ENCODE measurements at places on chromosomes 7 and 10. TPM values are rescaled to one million over a fixed set of nuclear protein-coding genes. Genes with fewer than 3 reads are reported as not detected.

DNA sequence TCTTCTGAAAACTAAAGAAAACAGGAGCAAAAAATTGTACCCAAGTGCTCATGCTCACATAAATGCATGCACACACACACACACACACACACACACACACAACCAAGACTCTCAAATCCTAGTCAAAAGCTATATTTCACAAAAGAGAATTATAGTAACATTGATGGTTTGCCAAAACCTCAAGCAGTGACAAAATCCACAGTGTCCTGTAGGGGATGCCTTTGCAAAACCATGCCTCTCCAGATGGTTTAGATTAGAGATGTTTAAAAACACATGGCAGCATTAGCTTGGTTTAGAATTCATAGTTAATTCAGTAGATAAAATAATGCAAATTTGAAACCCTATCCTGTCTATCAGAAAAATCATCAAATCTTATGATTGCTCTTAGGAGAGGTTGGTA is 232.2 kb downstream of the DYNC1I1 start:
- H3K27me3 ChIP-seq: no peaks in the 10 kb centered on the region
- H3K4me1 ChIP-seq: peaks cover 3% of the 10 kb centered on the region
- H3K36me3 ChIP-seq: no peaks in the 10 kb centered on the region
- no peak overlapping the region for H3K4me3 ChIP-seq
- DNase-seq: no peak

DNA sequence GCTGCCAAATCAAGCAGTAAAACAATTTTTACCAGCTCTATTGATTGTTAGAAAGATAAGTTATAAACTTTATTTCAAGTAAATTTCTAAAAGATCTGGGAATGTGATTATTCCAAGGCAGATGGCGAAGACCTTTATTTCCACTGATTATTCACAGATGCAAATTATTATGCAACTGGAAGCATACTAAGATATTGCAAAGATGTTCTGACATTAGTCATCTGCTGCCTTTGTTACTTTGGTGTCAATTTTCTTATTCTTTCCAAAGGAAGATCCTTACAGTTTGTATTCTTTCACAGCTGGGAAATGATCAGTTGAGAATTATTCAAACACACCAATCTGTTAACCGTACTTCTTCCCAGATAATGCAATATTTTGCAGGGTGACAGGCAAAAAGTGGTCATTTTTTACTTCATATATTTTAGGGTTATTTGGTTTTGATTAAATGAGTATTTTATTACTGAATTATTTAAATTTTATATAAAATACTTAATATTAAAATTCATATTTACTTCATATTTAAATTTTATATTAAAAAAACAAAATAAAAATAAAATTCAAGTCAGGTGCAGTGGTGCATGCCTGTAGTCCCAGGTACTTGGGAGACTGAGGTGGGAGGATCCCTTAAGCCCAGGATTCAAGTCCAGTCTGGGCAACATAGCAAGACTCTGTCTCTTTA is 171.3 kb downstream of the FZD1 start:
- no peaks in the 10 kb centered on the region for H3K4me1 ChIP-seq
- DNase-seq: no peak
- H3K27me3 ChIP-seq: no peaks in the 10 kb centered on the region
- no peak overlapping the region for H3K27ac ChIP-seq

GRCh38 chr10:133158437-133158755 is 1.6 kb upstream of the KNDC1 start:
- H3K36me3 ChIP-seq: peaks cover 15% of the 10 kb centered on the region
- no peaks in the 10 kb centered on the region for H3K27me3 ChIP-seq
- DNase-seq: no peak
- H3K4me3 ChIP-seq: peak overlapping the region; percentile 14
- peaks cover 28% of the 10 kb centered on the region for H3K4me1 ChIP-seq

DNA sequence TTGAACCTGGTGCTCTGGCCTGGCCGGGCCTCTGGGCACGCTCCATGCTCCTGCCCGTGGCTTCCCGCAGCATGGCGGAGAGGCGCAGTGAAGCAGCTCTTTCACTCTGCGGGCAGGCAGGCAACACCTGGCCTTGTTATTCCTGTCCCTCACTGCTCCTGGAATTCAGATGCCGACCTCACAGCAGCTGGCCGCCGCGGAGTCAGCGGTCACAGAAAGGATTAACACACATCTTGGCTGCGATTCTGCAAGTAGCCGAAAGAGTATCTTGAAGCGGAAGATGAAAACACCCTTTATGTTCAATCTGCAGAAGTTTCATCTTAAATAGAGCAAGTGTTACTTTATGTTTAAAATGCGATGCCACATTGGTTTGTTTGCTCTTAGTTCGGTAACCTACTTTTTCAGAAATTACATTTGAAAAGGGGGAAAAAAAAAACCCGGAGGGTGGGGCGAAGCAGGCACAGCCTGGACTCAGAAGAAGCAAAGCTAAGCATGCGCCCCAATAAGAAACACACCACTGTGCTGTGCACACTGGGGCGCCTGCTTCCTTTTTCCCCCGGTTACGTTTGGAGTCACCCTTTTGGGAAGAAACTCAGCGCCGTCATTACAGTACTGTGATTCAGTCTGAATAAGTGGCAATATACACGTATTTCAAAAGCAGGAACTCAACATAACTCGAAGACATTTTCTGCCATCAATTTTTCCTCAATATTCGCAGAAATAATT is 42.3 kb downstream of the BRI3 start:
- no peaks in the 10 kb centered on the region for H3K36me3 ChIP-seq
- no peak overlapping the region for H3K4me3 ChIP-seq
- H3K27ac ChIP-seq: no peak overlapping the region
- no peaks in the 10 kb centered on the region for H3K27me3 ChIP-seq
- no peaks in the 10 kb centered on the region for H3K4me1 ChIP-seq
- DNase-seq: no peak

GRCh38 chr10:43921881-43922280 is 273.2 kb upstream of the ZNF32 start:
- H3K4me1 ChIP-seq: no peaks in the 10 kb centered on the region
- no peak for DNase-seq
- H3K27ac ChIP-seq: no peak overlapping the region

- no peaks in the 10 kb centered on the region for H3K27me3 ChIP-seq
- H3K36me3 ChIP-seq: no peaks in the 10 kb centered on the region
- H3K4me3 ChIP-seq: no peak overlapping the region
- no peaks in the 10 kb centered on the region for H3K4me1 ChIP-seq
Observed at GRCh38 chr10:124225467-124226270, 132.3 kb upstream of the CHST15 start.

DNA sequence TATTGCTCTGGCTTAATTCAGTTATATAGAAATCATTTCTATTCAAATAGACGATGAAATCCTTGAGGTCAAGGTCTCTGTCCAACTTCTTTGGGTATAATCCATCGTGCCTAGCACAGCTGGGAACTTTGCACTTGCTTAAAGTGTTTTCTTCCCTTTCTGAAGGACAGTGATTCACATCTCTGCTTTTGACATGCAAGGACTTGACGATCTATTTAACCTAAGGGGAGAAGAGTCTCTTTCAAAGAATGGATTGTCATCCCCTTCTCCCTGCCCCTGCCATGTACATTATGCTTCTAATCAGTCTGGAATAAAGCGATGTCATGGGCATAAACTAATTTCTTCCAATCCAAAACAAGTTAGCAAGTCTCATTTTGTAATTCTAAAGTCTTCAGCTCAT is 488.6 kb downstream of the KCNMA1 start:
- no peak overlapping the region for H3K4me3 ChIP-seq
- H3K27ac ChIP-seq: no peak overlapping the region
- no peak for DNase-seq
- no peaks in the 10 kb centered on the region for H3K27me3 ChIP-seq
- no peaks in the 10 kb centered on the region for H3K4me1 ChIP-seq

GRCh38 chr10:50554995-50555568 is 68.7 kb downstream of the SGMS1 start:
- H3K36me3 ChIP-seq: no peaks in the 10 kb centered on the region
- DNase-seq: peak; percentile 59
- peaks cover 15% of the 10 kb centered on the region for H3K4me1 ChIP-seq
- H3K4me3 ChIP-seq: no peak overlapping the region
- peak overlapping the region; percentile 35 for H3K27ac ChIP-seq

DNA sequence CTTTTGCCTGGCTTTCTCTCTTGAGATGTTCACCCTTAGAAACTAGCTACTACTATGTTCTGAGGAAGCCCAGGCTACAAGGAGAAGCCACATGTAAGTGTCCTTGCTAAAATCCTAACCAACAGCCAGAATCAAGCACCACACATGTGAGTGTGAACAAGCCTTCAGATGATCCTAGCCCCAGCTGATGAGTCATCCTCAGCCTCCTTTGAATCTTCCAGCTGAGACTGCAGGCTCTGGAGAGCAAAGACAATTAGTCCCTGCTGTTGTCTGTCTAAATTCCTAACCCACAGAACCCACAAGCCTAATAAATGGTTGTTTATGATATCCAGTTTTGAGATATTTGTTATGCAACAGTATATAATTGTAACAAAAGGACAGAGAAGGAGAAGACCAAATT is 92.8 kb upstream of the TAC1 start:
- no peak overlapping the region for H3K27ac ChIP-seq
- no peaks in the 10 kb centered on the region for H3K36me3 ChIP-seq
- no peak for DNase-seq
- H3K27me3 ChIP-seq: no peaks in the 10 kb centered on the region

DNA sequence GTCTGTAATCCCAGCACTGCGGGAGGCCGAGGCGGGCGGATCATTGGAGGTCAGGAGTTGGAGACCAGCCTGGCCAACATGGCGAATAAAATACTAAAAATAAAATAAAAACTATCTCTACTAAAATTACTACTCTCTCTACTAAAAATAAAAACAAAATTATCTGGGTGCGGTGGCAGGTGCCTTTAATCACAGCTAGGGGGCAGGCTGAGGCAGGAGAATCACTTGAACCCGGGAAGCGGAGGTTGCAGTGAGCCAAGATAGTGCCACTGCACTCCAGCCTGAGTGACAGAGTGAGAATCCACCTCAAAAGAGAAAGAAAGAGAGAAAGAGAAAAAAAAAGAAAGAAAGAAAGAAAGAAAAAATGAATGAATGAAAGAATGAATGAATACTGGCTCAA is 351.4 kb downstream of the ELMO1 start:
- H3K27me3 ChIP-seq: no peaks in the 10 kb centered on the region
- no peaks in the 10 kb centered on the region for H3K36me3 ChIP-seq
- H3K4me1 ChIP-seq: no peaks in the 10 kb centered on the region
- no peak for DNase-seq

GRCh38 chr10:70815504-70816219 is at the start of gene SGPL1:
Gene SGPL1, plus strand, starts transcription at chr10:70815948. Its CDS starts 906 bp downstream, at chr10:70816854.
- peak; percentile 93 for DNase-seq
- H3K36me3 ChIP-seq: no peaks in the 10 kb centered on the region
- H3K27me3 ChIP-seq: no peaks in the 10 kb centered on the region
- H3K4me1 ChIP-seq: peaks cover 10% of the 10 kb centered on the region
- H3K4me3 ChIP-seq: peak within 1 kb of the TSS; percentile 60

DNA sequence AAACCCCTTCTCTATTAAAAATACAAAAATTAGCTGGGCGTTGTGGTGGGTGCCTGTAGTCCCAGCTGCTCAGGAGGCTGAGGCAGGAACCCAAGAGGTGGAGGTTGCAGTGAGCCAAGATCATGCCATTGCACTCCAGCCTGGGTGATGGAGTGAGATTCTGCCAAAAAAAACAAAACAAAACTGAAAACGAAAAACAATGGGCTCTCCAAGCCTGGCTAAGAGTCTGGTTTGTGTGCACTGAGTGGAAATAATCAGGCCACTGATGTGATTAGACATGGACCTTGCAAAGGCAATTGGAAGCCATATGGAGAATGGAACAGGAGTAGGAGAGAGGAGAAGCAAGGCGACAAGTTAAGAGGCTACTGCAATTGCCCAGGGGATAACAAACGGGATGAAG is 60.1 kb upstream of the GSDME start:
- peaks cover 10% of the 10 kb centered on the region for H3K4me1 ChIP-seq
- H3K27ac ChIP-seq: no peak overlapping the region
- peaks cover 27% of the 10 kb centered on the region for H3K36me3 ChIP-seq
- no peaks in the 10 kb centered on the region for H3K27me3 ChIP-seq
- no peak overlapping the region for H3K4me3 ChIP-seq

DNA sequence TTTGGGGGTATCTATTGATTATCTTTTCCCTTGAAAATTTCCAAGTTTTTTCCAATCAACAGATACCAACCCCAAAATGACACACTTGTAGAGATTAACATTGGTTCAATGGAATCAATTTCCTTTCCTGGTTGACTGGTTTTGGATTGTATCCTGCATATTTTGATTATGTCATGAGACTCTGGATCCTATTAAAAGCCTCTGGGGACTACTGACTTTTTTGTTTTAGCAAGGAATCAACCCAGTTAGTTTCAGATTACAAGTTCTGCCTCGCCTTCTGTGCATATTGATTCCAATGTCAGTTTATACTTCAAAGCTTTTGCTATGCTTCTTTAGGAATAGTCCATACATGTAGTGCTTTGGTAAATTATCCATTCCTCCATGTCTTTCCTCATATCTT is 29.2 kb downstream of the COPG2 start:
- peaks cover 11% of the 10 kb centered on the region for H3K36me3 ChIP-seq
- no peaks in the 10 kb centered on the region for H3K4me1 ChIP-seq
- no peak overlapping the region for H3K4me3 ChIP-seq
- DNase-seq: no peak

- no peak overlapping the region for H3K27ac ChIP-seq
- no peak for DNase-seq
- H3K4me3 ChIP-seq: no peak overlapping the region
- H3K36me3 ChIP-seq: no peaks in the 10 kb centered on the region
- no peaks in the 10 kb centered on the region for H3K27me3 ChIP-seq
- peaks cover 6% of the 10 kb centered on the region for H3K4me1 ChIP-seq
Observed at GRCh38 chr10:78185693-78186055, 152.0 kb downstream of the RPS24 start.

GRCh38 chr7:140165422-140165821 is 11.4 kb downstream of the KDM7A start:
- H3K36me3 ChIP-seq: no peaks in the 10 kb centered on the region
- H3K4me1 ChIP-seq: peaks cover 9% of the 10 kb centered on the region
- no peak overlapping the region for H3K4me3 ChIP-seq

The TDRD1 gene
- polyA plus RNA-seq: 0.28 TPM

The MMD2 gene
- 0.12 TPM for polyA plus RNA-seq

The ATE1 gene
- 11.6 TPM for polyA plus RNA-seq

The CPVL gene
- 6.5 TPM for polyA plus RNA-seq
